ENCODE measurements at places on chromosomes 16 and 17.

DNA sequence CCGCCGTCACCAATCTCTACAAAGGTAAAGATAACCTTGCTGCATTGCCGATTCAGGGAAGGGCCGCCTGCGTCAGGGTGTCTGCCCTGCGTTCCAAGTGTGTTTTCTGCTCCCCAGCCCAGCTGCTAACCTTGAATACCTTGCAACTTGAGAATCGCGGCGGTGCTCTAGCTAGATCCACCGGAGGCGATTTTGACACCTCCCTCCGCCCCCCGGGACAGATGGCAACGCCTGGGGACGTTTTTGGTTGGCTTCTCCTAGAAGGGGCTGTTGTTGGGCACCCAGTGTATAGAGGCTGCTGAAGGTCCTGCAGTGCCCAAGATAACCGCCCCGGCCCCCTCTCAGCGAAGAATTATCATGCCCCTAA, 1.5 kb downstream of the HAPSTR1 start:
- peak; percentile 37 for DNase-seq

- DNase-seq: peak; percentile 81
These were observed 194.6 kb upstream of the SDK2 start for GRCh38 chr17:73838815-73839214.

DNA sequence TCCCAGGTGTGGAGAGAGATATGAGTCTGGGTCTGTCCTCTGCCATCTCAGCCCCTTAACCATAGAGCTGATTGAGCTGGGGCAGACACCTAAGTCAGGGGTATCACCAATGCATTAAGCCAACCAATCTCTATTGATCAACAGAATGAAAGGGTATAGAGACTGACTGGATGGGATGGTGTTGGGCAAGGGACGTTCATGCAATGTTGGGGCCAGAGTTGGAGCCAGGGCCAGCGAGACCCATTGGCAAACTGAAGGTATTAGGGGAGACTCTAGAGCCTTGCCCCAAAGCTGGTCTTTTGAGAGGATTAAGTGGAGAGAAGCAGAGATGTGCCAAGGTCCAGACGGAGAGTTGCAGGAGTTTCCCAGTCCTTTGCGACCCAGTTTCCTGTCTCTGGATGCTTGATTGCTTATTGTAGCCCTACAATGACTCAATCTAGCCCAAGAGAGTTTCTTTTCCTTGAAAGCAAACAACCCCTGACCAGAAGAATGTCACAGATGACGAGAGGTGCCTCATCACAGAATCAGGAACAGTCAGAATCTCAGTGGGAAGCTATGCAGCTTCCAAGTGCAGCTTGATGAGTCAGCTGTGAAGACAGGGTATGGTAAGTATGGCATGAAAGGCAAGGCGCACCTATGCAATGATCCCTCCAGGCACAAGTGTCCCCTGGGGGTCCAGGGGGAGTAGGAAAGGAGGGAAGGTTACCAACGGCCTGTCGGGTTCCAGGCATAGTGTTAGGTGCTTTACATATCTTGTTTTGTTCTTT, 137.2 kb downstream of the UTP18 start:
- no peak for DNase-seq

- DNase-seq: no peak
These were observed 183.5 kb upstream of the MAF start for GRCh38 chr16:79784007-79784406.

- DNase-seq: peak; percentile 89
These were observed 25.5 kb upstream of the RFFL start for GRCh38 chr17:35088881-35089585.

DNA sequence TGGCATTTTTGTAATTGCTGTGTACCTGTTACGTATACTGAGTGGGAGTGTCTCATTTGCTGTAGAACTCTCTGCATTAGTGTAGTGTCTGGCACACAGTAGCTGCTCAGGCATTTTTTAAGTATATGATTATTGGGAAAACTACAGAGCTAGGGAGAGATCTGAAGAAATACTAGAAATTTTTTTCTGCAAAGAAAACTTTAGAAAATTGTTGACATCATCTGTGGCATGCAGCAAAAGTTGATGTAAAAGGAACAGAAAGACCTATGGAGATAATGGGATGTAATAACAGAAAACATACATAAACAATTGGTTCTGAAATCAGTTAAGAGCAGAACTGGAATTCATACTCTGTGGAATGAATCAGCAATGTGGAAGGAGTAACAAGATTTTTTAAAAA, 11.6 kb downstream of the CLTC start:
- no peak for DNase-seq

- DNase-seq: no peak
These were observed 29.0 kb downstream of the ZC3H18 start for GRCh38 chr16:88599092-88599733.

GRCh38 chr17:79810130-79811010, 13.5 kb upstream of the CBX8 start:
- peak; percentile 94 for DNase-seq

GRCh38 chr17:63358111-63358839, 87.8 kb downstream of the CYB561 start:
- no peak for DNase-seq

DNA sequence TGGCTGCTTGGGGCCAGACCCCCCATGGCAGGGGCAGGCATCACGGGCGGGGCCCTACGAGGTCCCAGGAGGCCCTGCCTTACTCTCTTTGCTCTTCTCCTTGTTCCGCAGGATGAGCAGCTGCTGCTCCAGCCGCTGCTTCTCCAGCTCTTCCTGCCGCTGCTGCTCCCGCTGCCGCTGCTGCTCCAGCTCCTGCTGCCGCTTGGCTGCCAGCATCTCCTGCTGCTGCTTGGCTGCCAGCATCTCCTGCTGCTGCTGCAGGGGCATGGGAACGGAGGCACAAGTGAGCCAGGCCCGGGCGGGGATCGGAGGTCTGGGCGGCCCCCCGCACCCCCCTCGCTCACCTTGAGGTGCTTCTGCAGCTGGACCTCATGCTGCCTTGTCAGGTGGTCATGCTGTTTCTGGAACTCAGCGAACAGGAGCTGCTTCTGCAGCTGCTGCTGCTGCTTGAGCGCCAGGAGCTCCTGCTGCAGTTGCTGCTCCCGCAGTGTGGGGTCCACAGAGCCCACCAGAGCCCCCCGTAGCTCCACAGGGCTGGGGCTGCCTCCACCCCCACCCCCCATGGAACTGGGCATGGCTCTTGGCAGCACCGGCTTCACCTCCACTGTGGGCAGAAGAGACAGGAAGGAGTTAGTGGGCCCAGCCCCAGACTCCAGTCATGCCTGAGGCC, 22.8 kb downstream of the G6PC3 start:
- no peak for DNase-seq

- DNase-seq: no peak
These were observed 59.9 kb downstream of the OR1D5 start for GRCh38 chr17:3003296-3004149.

- no peak for DNase-seq
These were observed 37.1 kb upstream of the SLC25A19 start for GRCh38 chr17:75326226-75326848.

- DNase-seq: no peak
These were observed 38.1 kb upstream of the NLK start for GRCh38 chr17:28004344-28004743.

Data from BE2C (cell line).